Sigmoid colon (tissue), 7 donors: ENCODE measurements at places on chromosomes 4 and X. TPM values are rescaled to one million over a fixed set of nuclear protein-coding genes. Genes with fewer than 3 reads are reported as not detected.

Gene WDR17
- 4.8 TPM for total RNA-seq

Gene FMR1NB
- total RNA-seq: not detected

Gene SPANXD
- total RNA-seq: not detected

GRCh38 chrX:121245763-121246162, 198.4 kb downstream of the GLUD2 start:
- DNase-seq: no peak

DNA sequence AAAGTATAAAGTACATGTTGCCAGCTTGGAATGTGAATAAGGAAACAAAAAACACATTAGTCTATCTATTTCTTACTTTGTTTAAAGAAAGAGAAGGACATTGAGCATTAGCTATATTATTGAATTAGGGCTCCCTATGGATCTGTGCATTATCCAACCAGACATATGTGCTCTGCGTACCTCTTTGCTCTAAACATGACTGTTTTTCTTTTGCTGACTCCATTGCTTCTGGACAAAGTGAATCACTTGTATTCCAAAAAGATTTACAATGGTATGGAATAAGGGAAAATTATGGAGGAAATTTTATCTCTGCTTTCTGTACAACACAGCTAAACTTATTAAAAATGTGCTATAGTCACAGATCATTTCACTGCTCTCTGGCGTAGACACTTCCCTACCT, 727.8 kb upstream of the LCORL start:
- no peak for DNase-seq

DNA sequence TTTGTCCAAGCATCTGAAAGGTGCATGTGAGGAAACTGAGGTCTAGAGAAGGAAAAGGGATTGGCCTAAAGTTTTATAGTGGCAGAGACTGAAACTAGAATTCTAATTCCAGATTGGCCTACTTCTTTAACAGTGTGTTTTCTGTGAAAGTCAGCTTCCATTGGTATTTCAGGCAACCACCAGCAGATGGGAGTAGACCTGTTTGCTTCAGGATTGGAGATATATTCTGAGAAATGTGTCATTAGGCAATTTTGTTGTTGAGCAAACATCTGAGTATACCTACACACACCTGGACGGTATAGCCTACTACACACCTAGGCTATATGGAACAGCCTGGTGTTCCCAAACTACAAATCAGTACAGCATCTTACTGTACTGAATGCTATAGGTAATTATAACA, 207.3 kb upstream of the RADX start:
- no peak for DNase-seq

GRCh38 chr4:153215921-153216320, 11.7 kb downstream of the TRIM2 start:
- no peak for DNase-seq

DNA sequence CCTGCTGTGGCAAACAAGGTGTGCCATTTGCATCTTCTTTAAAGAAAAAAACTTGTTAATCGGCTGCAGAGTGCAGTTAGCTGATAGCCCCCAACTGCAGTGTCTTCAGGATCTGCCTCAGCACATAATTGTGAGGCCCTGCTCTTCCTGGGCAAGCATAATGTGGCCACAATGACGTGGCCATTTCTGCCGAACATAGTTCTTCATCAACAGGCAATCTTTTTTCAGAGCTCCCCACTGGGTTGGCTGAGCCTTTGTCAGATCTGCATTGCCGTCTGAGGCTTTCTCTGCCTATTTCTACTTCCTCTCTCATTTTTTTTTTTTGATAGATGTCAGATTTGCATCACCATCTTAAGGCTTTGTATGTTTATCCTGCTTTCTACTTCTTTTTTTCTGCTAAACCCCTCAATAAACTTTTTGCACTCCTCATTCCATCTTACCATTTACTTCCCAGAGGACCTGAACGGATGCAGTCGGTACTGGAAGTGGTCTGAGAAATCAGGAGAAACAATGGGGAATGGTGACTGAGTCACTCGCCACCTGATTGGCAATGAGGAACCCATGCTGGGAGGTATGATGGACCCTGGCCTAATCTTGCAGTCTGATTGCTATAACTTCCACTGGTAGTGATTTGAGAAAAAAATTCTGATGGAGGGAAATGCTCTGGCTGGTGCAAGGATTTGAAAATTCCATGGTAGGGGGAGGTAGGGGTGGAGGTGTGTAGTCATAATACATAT, 21.2 kb upstream of the TAB3 start:
- no peak for DNase-seq
